ENCODE measurements at places on chromosomes 12 and 14.

- DNase-seq = no peak
Observed at GRCh38 chr12:117109943-117110635, 10.9 kb upstream of the TESC start.

GRCh38 chr12:57261428-57261865 is 10.5 kb upstream of the STAC3 start:
- no peak for DNase-seq

DNA sequence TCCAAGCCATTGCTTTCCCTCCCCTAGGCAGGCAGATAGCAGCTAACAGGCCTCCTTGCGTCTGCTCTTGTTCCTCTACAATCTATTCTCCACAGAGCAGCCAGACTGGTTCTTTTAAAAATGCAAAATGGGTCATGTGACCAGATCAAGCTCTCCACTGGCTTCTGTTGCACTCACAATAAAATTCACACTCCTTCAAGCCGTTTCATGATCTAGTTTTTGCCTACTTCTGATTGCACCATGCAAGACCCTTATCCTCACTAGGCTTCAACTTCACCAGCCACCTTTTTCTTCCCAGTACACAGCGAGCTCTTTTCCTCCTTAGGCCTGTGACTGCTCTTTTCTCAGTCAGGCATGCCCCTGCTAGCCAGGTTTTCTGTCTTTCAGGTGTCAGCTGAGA is 6.1 kb upstream of the KRAS start:
- no peak for DNase-seq

- no peak for DNase-seq
Observed at GRCh38 chr14:85533023-85533860, 3.3 kb downstream of the FLRT2 start.

- DNase-seq = no peak
Observed at GRCh38 chr14:64467566-64467965, 2.3 kb downstream of the AKAP5 start.

GRCh38 chr12:52137746-52138145 is 54.1 kb downstream of the KRT80 start:
- no peak for DNase-seq

GRCh38 chr14:52895000-52895399 is 55.9 kb downstream of the FERMT2 start:
- DNase-seq = no peak

GRCh38 chr12:98696036-98696646 is 51.1 kb downstream of the APAF1 start:
- DNase-seq = no peak

GRCh38 chr12:30269496-30269895 is 426.2 kb downstream of the IPO8 start:
- DNase-seq = no peak

DNA sequence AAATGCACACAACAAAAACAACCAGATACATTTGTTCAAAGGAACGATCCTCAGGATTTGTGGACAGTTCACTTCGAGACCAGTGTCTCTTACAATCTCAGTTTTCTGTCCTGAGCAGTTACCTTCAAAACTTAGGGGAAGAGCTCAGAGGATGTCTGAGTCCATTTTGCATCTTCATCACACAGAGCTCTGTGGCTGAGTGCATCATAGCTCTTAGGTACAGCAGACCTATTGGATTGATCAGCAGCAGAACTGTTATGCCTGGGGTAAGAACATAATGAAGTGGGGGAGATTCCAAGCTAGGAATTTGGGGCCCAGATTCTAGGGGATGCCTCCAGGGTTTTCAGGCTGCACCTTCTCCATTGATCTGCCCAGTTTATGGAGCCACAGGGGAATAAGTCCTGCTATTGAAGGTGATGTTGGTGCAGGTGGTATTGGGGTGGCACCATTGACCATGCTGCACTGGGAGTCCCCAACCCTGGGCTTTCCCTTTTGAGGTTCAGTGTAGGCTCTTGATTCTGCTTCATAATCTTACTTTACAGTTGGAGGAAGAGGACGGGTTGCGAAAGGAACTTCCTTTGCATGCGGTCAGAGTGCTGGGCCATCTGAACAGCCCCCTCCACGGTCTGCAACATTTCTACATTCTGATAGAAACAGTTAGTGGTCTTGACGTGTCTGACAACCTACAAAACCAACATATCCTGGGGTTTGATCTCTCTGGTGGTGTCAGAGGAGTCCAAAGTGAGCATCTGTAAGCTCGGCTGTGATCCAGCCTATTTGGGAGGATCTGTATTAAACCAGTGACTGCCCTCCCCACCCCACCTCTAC is 112.8 kb downstream of the CHST11 start:
- DNase-seq = peak; percentile 29

- DNase-seq = no peak
Observed at GRCh38 chr12:130961921-130962451, 8.3 kb downstream of the ADGRD1 start.

DNA sequence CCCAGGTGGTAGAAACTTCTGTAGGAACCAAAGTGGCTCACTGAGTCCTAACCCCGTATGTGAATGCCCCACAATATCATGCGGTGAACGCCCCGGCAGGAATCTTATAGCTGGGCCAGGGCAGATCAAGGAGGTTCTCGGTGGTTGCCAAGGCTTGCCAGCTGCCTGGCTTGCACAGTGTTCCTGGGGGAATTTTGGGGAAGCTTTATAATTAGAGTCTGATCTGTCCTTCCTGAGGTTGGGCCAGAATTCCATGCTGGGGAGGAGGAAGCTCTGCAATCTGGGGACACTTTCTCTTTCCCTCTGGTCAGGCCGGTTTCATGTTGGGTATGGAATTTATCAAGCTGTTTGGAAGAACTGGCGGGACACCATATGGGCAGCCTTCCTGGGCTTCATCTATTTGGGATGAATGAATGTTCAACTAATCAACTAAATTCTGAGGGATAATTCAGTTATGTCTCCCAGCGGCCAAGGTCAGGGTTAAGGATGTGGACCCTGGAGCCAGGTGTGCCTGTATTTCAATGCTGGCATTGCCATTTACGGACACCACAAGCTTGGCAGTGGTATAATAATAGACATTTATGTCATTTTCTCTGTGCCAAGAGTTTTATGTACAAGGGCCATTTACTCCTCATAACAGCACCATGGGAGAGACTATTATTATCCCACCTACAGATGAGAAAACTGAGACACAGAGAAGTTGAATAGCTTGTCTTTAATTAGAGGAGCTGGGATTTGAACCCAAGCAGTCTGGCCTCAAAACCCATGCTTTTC is 54.3 kb downstream of the SVOP start:
- no peak for DNase-seq

GRCh38 chr12:93812626-93813025 is 135.5 kb downstream of the CRADD start:
- DNase-seq = no peak

DNA sequence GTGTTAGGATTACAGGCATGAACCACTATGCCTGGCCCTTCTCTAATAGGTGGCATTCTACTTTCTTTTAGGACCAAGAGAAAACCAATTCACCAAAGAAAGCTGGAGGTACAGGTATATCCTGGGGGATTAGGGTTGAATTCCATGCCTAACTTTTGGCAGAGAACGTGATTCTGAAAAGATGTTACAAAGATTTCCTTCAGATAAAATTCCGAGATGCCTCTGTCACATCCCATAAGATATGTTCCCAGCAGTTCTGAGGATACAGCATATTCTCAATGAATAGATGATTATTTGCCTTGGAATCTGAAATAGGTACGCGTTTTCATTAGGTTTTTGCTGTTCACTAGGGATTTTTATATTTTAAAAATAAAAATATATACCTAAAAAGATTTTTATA is 111.9 kb upstream of the KRAS start:
- DNase-seq = no peak

DNA sequence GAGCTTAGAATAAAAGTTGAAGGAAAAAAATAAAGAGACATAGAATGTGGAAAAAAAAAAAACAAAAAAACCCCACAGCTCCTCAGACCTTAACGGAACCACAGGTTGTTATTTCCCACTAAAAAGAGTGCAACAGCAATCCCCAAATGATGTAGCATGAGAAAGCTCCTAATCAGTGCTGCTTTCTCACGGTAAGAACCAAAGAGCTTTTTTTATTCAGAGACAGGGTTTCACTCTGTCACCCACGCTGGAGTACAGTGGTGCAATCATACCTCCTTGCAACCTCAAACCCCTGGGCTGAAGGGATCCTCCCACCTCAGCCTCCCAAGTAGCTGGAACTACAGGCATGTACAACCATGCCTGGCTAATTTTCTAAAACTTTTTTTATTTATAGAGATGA is 13.3 kb downstream of the NDUFA12 start:
- no peak for DNase-seq

- no peak for DNase-seq
Observed at GRCh38 chr14:88289996-88290395, 33.1 kb downstream of the KCNK10 start.

- DNase-seq = peak; percentile 18
Observed at GRCh38 chr12:52243856-52244614, 11.0 kb downstream of the KRT7 start.

GRCh38 chr14:104602315-104602932 is 2.1 kb downstream of the TMEM179 start:
- no peak for DNase-seq

DNA sequence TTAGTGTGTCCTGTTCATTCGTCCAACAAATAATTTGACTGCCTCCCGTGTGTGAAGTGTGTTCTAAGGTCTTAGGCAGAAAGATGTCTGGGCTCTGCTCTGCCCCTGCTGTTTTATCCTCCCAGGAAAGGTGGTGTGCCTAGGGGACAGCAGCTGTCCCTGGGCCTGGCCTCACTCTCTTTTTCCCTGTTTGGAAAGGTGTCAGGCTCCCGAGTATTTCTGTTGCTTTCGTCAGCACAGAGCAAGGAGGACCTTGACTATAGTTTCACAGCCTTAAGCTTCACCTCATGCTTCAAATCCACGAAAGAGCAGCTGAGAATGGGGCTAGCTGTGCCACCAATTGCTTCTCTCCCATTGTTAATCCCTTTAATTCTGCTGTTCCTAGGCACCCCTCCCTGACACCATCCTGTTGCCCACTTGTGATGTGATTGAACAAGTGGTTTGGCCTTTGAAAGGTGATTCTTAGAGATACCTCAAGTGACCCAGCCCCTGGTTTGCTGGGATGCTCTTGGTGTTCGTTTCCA is 54.2 kb downstream of the TGFB3 start:
- no peak for DNase-seq

DNA sequence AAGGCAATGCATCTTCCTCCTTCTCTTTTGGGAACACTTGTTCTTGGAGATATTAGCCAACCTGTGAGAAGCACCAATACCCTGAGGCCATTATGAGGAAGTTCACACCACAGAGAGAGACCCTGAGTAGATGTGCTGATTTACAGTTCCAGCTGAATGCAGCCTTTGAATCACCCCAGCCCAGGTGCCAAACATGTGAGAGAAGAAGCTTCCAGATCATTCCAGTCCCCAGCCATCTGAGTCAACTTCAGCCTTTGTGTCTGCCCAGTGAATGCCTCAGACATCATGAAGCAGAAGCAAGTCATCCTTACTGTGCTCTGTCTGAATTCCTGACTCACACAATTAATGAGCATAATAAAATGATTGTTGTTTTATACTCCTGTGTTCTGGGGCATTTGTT is 25.1 kb downstream of the C12orf42 start:
- DNase-seq = no peak

- DNase-seq = no peak
Observed at GRCh38 chr12:52337054-52337453, 15.9 kb upstream of the KRT83 start.

- no peak for DNase-seq
Observed at GRCh38 chr12:38502415-38502814, 185.8 kb downstream of the ALG10B start.

DNA sequence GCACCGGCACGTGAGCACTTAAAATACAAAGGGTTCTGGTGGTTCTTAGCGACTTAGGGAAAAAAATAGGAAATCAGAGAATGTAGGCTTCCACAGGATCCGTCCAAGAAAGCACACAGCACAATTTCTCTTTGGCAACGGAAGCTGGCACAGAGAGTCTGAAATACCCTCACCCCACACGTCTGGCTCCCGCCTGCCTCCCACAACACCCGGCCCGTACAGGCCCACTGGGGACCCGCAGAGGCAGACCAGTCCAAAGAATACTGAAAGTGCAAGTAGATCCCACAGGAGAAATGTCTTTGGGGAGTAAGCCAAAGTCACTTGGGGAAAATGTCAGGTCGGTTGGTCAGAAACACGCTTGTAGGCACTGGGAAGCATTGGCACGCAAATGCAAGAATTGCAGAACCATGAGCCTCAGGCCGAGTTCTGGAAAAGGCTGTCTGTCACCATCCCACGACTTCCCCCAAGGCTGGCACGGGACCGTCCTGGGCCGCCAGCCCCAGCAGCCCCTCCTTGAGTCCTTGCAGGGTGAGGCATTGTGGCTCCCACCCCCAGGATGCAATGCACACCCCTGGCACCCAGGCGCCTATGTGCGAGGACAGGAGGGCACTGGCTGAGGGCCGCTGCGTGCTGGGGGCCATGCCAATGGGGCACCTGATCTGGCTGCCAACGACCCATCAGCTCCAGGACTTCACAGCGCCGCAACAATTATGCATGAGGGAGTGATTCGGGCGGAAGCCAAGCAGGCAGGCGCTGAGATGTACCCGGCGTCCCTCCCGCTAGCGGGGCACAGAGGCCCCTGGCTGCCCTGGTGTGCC is 29.7 kb downstream of the CHGA start:
- DNase-seq = no peak

- DNase-seq = peak; percentile 7
Observed at GRCh38 chr14:23119363-23120327, 590 bp upstream of the CEBPE start.
